SIG-M5 (cell line): ENCODE measurements at places on chromosomes 5 and 9.
A peak's percentile ranks its signal among the peaks of the same experiment; 100 is the strongest.

- DNase-seq = no peak
Observed at GRCh38 chr5:96562614-96563013, 99.6 kb upstream of the CAST start.

DNA sequence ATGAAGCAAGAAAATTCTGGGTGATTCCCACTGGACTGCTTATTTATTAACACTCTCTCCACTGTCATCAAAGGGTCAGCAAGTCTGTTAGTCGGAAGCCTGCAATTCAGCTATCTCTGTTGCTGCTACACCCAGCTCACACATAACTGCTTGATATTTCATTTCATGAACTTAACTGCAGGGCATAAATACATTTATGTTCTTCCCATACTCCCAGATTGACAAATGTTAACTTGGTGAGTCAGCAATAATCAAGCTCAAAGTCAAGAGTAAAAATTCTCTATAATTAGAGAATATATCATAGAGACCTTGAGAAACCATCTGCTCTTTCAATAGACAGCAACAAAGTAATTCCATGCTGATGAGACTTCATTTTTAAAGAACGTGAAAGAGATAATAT, 198.8 kb downstream of the ADAMTS12 start:
- DNase-seq = no peak

- no peak for DNase-seq
Observed at GRCh38 chr5:43034591-43034968, 5.5 kb downstream of the ANXA2R start.

DNA sequence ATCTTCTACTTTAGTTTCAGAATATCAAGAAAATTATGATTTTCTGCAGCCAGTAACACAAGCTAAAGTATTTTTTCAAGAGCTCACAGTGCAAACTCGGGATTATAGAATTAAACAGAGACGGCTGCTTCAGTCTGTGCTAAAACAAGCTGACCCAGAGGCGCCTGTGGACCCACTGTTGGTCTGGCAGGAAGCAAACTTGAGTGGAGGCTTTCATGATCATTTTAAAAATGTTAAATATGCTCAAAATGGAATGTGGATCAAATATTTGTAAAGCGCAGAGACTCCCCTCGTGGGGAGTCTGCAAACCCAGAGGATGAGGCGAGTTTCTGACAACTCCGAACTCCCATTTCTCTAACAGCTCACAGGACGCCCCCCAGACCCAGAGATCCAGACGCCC, 13.0 kb downstream of the ROR2 start:
- no peak for DNase-seq

GRCh38 chr9:135372501-135373008, 107.0 kb upstream of the PPP1R26 start:
- DNase-seq = no peak

DNA sequence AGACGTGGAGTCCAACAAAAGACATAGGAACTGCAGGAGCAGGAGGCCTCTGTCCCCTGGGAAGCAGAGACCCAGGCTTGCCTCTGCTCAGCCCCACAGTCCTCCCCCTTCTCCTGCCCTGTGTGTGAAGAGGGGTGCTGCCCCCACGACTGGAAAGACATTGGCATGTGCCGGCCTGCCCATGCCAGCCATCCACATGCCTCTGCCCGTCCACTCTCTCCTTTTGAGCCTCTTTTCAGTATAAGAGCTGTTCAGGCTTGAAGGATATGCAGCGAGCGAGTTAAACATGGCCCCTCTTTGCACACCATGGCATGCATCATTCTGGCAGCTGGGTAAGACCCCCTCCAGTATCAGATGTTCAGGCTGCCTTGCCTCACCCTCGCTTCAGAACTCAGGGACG, 159.7 kb upstream of the OTULINL start:
- no peak for DNase-seq

DNA sequence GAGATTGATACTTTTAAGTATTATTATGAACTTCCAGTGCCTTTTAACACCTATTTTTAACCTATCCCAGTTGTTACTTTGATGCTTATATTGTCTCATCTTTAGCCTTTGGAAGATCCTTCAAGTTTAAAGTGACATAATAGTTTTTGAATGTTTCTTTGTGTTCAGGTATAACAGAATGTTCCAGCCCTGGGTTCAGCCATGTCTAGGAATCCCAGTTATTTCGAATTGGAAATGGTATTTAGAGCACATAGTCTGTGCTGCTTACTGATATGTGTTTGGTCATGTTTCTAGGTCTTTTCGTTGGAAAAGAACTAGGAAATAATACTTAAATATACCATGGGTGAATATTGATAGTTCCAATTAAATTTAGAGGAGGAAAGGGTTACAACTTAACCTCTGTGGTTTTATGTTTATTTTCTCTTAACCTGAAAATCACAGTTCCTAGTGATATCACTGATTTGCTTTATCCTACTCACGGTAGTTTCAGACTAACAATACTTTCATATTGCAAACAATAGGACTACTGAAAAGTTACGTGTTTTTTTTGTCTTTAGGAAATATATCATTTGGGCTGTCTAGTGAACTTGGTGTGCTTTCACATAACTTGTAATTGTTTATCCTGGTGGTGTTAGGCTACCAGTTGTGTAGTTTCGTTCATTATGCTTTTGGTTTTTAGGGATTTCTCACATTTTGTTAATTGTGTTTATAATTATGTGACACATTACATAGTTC, 37.8 kb downstream of the UHRF2 start:
- DNase-seq = no peak

GRCh38 chr9:90801973-90802322, 329 bp downstream of the SYK start:
- no peak for DNase-seq

GRCh38 chr5:124702525-124702924, 43.9 kb downstream of the ZNF608 start:
- no peak for DNase-seq

DNA sequence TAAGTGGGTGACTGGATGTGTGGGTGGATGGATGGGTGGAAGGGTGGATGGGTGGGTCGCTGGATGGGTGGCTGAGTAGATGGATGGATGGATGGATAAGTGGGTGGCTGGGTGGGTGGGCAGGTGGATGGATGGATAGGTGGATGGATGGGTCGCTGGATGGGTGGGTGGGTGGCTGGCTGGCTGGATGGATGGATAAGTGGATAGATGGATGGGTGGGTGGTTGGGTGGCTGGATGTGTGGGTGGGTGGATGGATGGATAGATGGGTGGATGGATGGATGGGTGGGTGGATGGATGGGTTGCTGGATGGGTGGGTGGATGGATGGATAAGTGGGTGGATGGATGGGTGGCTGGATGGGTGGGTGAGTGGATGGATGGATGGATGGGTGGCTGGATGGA, 27.3 kb upstream of the CEP72 start:
- DNase-seq = no peak

DNA sequence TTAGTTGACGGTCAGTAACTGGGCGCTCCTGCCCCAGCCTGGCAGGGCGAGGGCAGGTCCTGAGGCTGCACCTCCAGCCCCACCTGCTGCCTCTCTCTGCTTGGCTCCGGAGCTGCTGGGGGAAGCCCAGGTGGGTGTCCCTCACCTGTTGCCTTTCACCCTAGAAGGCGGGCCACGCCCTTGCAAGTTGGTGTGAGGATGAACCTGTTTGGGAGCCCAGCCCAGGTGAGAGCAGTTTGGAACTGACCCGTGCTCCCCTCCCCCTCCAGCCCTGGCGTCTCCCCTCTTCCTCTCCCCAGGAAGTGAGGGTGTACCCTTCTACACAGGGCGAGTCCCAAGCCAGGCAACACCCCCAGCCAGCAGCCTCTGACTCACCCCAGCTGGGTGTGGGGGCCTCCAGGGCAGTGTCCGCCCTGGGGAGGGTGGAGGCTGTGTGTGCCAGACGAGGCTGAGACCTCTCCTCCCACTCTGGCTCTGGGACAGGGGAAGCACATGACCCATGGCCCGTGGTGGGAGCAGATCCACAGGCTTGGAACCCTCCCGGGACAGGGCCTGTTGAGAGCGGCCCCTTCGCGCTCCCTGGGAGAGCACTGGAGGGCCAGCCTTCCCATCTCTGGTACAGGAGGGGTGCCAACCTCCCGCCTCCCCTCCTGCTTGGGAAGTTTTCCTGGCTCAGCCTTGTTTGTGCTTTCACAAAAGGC, 10.4 kb downstream of the LRRC8A start:
- no peak for DNase-seq

GRCh38 chr5:17118631-17119030, 98.8 kb upstream of the BASP1 start:
- peak; percentile 99 for DNase-seq

GRCh38 chr5:65893749-65894430, 32.5 kb upstream of the ERBIN start:
- DNase-seq = no peak

- DNase-seq = no peak
Observed at GRCh38 chr9:92917176-92917800, 30.0 kb upstream of the FGD3 start.

DNA sequence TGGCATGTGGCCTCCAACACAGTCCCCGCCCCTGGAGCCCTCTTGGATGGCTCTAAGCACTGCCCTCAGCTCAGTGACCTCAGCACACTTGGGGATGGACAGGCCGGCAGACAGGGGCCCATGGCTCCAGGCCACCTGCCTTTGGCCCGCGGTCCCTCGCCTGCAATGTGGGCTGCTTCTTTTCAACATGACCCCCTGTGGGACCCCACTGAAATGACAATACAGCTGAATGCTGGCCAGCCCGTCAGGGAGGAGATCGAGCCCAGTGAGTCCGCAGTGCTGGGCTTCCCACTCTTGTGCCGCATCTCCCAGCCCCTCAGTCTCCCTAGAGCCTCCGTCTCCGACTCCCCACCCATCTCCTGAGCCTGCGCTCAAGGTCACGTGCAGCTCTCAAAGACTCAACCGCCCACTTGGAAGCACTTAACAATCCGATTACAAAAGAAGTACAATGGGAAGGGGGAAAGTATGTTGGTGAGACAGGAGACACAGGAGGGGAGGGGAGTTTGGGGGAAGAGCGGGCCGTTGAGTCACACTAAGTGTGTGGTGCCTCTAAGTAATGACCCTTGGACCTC, 238.9 kb downstream of the HSPA4 start:
- DNase-seq = no peak

GRCh38 chr9:81455462-81456219, 233.7 kb downstream of the TLE1 start:
- DNase-seq = no peak

GRCh38 chr5:80964919-80965318, 4.8 kb downstream of the RASGRF2 start:
- no peak for DNase-seq

GRCh38 chr9:6997330-6997729, 239.6 kb downstream of the KDM4C start:
- DNase-seq = no peak

DNA sequence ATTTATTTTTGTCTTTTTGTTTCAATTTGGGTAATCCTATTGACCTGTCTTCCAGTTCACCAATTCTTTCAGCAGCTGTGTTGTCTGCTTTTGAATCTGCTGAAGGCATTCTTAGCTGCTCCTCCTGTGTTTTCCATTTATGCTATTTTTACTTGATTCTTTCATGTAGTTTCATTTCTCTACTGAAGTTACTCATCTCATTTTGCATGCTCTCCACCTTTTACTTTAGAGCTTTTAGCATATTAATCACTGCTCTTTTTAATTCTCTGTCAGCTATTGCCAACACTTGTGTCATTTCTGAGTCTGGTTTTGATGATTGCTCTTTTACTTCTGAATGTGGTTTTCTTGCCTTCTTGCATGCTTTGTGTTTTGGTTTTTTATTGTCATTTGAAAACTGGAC, 496.0 kb upstream of the CLINT1 start:
- DNase-seq = no peak

DNA sequence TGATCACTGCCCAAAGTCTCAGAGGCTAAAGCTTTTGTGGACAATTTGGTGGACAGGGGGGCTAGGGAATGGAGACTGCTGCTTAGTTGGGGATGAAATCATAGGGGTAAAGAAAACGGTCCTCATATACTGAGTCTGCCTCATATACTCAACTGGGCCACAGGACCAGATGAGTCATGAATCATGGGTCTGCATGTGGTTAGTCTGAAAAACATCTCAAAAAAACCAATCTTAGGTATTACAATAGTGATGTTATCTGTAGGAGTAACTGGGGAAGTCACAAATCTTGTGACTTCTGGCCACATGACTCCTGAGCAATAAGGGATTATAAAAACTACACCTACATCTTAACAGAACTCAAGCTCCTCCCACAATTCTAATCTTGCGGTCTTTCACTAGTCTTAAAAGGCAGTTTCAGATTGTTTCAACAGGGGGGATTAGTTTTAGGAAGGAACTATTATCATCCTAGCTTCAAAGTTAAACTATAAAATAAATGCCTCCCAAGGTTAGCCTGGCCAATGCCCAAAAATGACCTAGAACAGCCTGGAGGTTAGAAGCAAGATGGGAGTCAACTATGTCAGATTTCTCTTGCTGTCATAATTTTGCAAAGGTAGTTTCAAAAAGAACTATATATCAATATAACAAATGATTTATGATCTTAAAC, 17.5 kb downstream of the TMEM161B start:
- DNase-seq = no peak
